OCI-LY7 (cell line): ENCODE measurements at places on chromosomes 12 and 14. TPM values are rescaled to one million over a fixed set of nuclear protein-coding genes. Genes with fewer than 3 reads are reported as not detected.

Gene STAC3
- 6.8 and 7.7 TPM in 2 replicates for total RNA-seq

Gene RBMS2
- total RNA-seq: 0.27 and 1.1 TPM in 2 replicates

Gene DHRS2
- not detected in 2 replicates for total RNA-seq

Gene KITLG
- not detected in 2 replicates for total RNA-seq

Gene NGB
- not detected in 2 replicates for total RNA-seq

Gene PRH2
- not detected in 2 replicates for total RNA-seq

Gene ADGRD1
- total RNA-seq: 1.4 and 1.7 TPM in 2 replicates

Gene TMEM52B
- 0.21 and 0.22 TPM in 2 replicates for total RNA-seq

Gene KRT83
- not detected in 2 replicates for total RNA-seq

Gene MYO1H
- total RNA-seq: 0.11 and 0.59 TPM in 2 replicates

Gene OTX2
- not detected in 2 replicates for total RNA-seq

Gene SLC25A47
- total RNA-seq: not detected in 2 replicates

Gene BATF
- 1.1 and 1.5 TPM in 2 replicates for total RNA-seq

Gene KRT6C
- not detected in 2 replicates for total RNA-seq
